CD4-positive, alpha-beta memory T cell (primary cell): ENCODE measurements at places on chromosomes 1 and 21. TPM values are rescaled to one million over a fixed set of nuclear protein-coding genes. Genes with fewer than 3 reads are reported as not detected.

DNA sequence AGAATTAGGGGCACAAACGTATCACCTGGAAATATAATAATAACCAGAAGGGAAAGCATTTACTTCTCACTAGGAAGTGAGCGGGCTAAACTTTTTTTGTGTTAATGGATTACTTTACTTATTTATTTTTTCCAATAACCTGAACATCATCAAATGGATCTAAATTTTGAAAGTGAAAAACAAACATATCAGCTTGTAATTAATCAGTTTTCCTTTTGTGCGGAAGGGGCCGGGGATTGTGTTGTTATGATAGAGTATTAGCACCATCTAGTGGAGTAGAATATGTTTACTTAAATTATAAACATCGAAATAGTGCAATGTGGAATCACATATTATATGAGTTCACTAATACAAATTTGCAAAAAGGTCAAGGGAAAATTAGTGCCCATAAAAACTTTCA, 9.0 kb downstream of the CFH start:
- DNase-seq = peak; percentile 41

DNA sequence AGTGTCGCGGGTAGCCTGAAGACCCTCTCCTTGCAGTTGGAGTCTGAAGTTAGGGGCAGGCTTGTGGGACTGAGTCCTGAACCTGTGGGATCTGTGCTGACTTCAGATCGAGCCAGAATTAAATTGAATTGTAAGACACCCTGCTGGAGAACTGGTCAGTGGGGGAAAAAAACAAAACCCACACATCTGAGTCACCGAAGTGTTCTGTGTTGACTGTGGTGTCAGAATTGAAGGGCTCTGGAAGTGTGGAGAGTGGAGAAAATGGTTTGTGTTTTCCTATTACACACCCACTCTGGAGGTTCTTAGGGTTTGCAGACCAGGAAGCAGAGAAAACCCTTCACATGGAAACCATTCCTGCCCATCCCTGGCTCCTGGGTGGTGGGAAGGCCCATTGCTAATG, 209.5 kb upstream of the GALNT2 start:
- no peak for DNase-seq

- DNase-seq = no peak
Measured at GRCh38 chr1:29836651-29837646, 600.6 kb downstream of the PTPRU start.

GRCh38 chr1:209382231-209383100, 201.0 kb upstream of the CAMK1G start:
- no peak for DNase-seq

- no peak for DNase-seq
Measured at GRCh38 chr1:76006234-76006633, 68.3 kb upstream of the ST6GALNAC3 start.

DNA sequence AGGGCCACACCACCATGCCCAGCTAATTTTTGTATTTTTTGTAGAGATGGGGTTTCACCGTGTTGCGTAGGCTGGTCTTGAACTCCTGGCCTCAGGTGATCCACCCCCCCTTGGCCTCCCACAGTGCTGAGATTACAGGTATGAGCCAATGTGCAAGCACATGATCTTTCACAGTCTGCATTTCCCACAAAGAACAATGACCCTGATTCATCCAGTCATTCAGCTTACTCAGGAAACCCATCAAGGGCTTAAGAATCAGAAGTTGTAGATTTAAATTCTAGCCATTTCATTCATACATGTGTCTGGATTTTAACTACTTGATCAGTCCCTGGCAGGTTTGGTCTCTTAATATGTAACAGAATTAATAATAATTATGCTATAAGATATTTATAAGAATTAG, 2065.7 kb downstream of the MRPL39 start:
- DNase-seq = no peak

GRCh38 chr1:165073185-165074007, 283.1 kb downstream of the LMX1A start:
- DNase-seq = no peak

DNA sequence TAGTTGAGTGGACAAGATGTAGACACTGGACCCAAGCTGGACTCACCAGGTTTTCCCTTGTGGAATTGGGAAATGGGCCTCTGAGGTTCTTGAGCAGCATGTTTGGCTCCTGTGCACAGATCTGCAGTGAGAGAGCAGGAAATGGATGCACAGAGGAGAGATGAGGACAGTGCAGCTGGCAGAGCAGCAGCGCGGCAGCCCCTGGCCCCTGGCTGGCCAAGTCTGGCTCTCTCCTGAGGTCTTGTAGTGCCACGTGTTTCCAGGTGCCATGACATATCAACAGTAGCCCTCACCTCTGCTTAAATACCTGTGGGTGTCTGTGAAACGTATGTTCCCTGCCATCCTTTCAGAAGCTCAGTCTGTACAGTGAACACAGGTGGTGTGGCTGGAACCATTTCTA, 19.2 kb upstream of the BCL10 start:
- no peak for DNase-seq

DNA sequence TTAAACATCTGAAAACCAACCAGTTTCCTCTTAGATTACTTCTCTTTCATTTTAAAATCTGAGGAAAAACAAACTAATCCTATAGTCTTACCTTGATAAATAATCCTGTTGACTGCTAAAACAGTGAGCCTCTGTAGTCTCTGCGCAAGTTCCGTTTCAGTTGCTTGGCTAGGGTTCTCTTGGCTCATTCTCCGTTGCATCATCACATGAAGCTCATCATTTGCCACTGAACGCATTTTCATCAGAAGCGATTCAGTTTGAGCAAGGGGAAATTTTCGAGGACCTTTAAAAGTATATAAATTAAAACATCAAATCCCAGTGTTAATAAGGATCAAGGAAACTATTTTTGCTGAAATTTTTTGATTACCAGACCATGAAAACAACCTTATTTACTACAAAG, 96.7 kb upstream of the GNG4 start:
- no peak for DNase-seq

Gene NPR1
- polyA plus RNA-seq = not detected

Gene SH3D21
- not detected for polyA plus RNA-seq

Gene KCNE2
- polyA plus RNA-seq = 0.63 TPM

Gene CYP4A11
- polyA plus RNA-seq = not detected

Gene NPHS2
- not detected for polyA plus RNA-seq

Gene PIK3R3
- 0.32 TPM for polyA plus RNA-seq

Gene PTCH2
- not detected for polyA plus RNA-seq

Gene RNASEL
- polyA plus RNA-seq = 4.5 TPM
